Chondrocyte (in vitro differentiated cells): ENCODE measurements at places on chromosomes 11 and 22. TPM values are rescaled to one million over a fixed set of nuclear protein-coding genes. Genes with fewer than 3 reads are reported as not detected.

GRCh38 chr22:49619301-49619700 is 208.4 kb downstream of the BRD1 start:
- DNase-seq = peak; percentile 73

The MS4A4A gene
- total RNA-seq = not detected in 3 replicates

The SLC6A5 gene
- total RNA-seq = not detected in 3 replicates

The CERK gene
- 28.8 to 31.8 TPM (median 29.2 TPM) in 3 replicates for total RNA-seq

The NLRP14 gene
- total RNA-seq = 0.05 TPM in 1 of 3 replicates, not detected in the others

DNA sequence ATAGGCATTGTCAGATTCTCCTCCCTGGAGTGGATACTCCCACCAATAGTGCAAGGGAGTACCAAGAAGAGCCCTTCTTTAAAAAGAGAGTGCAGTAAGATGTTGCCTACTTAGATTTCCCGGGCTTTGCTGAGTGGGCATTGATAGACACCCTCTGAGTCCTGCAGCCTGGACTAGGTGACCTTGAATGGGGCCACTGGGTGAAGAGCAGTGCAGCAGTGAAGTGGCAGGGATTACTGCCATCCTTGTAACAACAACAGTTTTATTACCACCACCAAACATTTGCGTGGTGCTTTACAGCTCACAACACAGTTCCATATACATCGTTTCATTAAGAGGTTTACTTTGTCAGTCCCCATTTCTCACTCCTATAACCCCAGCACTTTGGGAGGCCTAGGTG is 59.4 kb downstream of the MICAL2 start:
- DNase-seq = no peak
